Tongue (tissue), 3 donors: ENCODE measurements at places on chromosomes 7 and 10. TPM values are rescaled to one million over a fixed set of nuclear protein-coding genes. Genes with fewer than 3 reads are reported as not detected.

DNA sequence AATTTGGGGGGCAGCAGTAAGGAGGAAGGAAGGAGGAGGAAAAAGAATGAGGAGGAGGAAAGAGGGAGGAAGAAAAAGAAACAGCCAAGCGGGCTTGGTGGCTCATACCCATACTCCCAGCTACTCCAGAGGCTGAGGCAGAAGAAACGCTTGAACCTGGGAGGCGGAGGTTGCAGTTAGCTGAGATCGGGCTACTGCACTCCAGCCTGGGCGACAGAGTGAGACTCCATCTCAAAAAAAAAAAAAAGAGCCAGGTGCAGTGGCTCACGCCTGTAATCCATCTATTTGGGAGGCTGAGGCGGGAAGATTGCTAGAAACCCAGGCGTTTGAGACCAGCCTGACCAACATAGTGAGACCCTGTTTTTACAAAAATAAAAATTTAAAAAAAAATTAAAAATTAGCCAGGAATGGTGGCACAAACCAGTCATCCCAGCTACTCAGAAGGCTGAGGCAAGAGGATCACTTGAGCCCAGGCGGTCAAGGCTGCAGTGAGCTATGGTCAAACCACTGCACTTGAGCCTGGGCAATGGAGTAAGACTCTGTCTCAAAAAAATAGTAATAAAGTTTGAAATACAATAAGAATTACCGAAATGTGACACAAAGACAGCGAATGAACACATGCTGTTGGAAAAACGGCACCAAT is 14.1 kb upstream of the CRCP start:
- DNase-seq = no peak

DNA sequence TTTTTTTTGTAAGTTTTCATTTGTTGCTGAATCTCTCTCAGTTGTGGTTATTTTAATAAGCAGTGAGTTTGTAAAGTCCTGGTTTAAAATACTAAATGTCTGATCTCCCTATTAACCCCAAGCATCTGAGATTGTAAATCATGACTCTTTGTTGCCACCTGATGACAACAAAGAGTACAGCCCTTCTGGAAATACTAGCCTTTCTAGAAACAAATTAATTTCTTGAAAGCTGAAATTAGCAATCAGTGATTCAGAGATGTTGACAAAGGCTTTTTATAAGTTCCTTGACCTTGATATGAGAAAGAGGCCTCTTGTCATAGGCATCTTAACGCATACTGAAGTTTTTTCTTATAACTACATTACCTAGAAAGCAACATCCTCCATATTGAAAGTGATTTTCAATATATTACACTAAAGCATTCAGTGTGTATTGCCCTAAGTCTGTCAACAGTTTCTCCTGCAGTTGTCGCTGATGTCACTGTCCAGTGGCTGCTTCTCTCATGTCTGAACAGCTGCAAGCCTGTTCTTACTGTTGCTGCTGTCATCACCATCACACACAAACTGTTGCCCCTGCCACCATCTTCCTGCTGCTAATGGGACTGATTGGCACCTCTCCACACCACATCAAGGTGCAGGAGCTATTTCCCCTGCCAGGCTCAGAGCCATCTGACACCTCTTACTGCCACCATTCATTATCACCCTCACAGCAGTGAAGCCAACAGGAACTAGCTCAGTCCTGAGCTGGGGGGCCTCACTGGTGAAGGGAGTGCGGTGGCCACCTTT is 95.1 kb upstream of the LRGUK start:
- DNase-seq = peak; percentile 90

The TMEM26 gene
- total RNA-seq = 7.4 TPM

- no peak for DNase-seq
Measured at GRCh38 chr7:74332373-74333176, 43.4 kb downstream of the CLIP2 start.
